Effector CD4-positive, alpha-beta T cell (primary cell): ENCODE measurements at places on chromosomes 2 and 18.

DNA sequence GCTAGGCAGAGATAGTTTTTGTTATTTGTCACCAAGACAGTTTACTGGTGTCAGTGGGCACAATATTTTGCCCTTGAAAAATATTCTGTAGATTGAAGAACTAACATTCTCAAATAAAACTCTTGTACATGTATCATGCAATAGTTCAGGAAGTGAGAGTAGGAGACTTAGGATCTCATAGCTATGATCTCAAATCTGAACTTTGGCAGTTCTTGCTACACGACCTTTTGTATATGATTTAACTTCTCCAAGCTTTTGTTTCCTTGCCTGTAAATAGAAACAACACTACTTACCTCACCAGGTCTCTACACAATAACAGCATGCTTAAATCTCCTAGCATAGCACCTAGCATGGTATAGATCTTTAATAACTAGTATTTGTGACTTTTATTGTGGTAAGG is 219.9 kb downstream of the ICOS start:
- DNase-seq: no peak

DNA sequence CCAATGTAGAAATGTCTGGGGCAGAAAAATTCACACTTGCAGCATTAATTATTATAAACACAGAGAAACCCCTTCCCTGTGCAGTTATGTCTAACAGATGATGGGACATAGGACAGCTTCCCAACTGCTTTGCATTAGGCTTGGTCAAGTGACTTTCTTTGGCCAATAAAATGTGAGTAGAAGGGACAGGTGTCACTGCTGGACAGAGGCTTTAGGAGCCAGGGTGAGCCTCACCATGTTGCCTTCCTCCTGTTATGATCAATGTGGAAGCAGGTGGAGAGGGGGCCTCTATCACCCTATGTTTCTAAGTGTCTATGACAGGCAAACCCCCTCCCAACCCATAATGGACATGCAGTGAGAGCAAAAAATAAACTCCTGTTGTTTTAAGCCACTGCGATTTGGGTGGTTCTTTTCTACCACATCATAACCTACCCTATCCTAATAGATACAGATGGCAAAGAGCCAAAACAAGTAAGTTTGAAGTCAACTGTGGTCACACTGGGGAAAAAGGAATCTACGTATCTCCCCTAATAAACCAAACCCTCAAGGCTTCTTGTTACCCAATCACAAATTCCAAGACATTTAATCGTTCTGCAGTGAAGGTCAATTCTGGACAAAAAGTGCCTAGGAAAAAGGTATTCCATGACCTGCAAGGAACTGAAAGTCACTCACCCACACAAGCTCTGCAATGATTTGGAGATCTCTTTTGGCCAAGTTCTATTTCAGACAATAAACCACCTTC is 28.6 kb upstream of the POU3F3 start:
- no peak for DNase-seq

DNA sequence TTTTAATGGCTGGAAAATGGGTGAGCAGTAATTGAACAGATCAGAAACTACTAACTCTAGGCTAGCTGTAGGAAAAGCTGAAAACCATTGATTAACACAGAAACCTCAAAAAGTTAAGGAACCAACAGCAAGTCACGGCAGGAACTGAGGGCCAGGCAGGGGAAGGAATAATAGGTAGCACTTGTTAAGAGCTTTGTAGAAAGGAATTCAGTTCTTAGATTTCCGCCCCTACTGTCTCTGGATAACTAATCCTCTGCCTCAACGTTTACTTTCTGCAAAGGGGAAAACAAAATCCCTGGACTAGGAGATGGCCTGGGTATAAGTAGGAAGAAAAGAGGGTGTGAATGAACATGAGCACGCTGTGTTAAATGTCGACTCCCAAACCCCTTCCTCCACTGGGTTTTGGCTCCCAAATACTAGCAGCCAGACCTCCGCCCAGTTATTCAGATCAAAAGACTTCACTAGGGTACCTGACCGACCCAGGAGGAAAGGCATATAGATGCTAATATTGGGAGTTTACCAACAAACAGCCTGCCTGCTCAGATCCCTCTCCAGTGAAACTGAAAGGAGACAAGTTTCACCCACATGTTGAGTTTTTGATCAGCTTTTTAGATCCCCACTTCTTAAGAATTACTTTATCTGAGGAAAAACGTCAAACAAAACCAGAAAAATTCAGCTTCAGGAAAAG is 12.4 kb downstream of the SMAD2 start:
- no peak for DNase-seq

DNA sequence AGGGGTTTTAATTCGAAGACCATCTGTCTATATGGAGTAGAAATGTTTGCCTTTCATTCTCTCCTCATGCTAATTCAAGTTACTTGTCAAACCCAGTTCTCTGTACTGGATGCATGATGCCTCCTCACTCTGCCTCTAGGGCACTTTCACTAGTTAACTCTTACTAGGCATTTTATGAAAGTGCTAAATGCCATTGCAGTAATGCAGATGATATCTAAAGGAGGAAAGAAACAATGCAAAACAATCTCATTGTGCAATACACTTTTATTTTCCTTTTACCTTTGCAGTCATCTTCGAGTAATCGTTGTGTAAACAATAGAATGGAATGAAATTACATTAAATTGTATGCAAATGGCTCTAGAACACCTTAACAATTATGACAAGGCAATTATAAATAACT is 293.6 kb downstream of the STK39 start:
- no peak for DNase-seq

DNA sequence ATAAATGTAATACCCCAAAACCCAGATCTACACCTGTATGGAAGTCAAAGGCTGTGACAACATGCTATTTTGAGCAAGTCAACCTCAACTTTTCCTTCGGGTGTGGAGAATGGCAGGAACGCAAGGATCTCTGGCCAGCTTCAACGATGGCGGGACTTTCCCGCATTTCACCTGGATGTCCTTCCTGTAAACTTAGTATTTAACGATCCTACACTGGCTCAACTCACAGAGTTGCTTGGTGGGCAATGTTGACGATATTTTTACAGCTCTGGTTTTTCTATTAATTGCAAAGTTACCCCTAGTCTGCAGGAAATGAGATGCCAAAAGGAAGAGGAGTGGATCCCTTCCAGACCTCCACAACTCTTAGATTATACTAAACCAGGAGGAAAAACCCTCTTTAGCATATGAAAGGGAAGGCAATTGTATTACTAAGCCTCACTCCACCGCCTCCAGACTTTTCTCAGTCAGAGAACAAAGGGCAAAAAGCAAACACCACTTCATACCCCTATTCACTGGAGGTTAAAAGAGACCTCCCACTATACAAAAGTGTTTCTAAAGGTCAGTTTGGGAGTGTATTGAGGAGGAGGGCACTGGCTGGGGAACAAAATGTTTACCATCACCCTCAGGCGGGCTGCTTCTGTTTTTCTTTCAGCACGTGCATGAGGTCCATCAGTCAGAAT is 56.5 kb upstream of the ACVR1 start:
- no peak for DNase-seq

DNA sequence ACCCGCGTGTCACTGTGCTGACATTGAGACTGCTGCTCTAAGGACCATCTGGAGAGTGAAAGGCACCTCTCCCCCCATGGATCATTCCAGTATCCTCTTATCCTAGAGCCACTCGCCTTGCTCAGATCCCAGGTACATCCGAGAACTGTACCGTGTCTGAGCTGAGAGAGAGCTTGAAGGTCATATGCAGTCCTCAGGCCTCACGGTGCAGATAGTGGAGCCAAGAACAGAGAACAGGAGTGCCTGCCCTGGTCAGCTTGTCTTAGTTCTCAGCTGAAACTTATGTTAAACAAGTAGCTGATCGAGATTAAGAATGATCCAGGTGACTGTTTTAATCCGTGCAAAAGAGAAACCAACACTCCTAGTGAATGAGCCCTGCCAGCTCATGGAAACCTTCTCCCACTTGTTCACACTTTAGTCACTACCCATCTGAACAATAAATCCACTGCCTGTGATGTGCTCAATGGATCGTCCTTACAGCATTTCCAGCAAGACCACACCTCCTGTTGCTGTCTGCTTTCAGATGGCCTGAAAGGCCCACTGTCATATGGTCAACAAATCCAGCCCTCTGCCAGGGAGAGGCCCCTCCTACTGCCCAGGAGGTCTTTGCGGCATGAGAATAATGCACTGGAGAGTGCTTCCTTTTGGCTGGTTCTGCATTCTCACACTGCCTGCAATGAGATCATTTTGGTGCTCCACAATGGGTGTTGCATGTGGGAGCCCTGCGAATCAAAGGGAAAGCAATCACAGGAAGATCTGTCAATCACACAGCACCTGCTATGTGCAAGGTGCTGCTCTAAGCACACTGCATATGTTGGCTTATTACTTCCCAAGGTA is 43.7 kb upstream of the APCDD1 start:
- no peak for DNase-seq

DNA sequence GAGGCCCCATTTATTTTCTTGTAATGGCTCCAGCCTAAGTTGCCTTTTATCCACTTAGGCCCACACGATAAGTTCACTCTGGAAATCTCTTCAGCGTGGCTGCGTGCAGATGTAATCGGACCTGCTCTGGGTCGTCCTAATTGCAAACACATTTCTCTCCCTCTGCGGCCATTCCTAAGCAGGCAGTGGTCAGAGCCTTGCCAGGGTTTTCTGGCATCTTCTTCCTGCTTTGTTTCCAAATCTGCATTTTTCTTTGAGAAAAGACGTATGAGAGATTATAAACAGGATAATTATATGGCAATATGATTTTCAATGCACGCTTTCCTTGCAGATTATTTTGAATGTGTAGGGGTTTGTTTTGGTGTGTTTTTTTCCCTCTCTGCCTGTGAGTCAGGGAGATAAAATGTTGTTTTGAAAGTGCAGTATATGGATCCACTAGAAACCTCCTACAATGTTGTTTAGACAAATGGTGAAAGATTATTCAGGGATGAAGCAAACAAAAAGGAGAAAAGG is 239.4 kb upstream of the TANK start:
- no peak for DNase-seq

DNA sequence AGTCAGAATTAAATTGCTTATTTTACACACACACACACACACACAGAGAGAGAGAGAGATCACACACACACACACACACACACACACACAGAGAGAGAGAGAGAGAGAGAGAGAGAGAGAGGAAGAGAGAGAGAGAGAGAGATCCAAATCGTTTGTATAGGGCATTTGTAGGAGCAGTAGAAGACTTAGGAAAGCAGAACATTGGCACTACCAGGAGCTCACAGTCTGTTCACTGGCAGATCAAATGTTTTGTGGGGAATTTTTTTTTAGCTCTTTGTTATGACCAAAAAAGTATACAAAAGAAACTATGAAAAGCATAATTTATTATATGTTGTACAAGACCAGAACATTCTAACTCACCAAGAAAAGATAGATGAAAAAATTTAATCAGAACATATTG is 81.8 kb downstream of the MBD5 start:
- no peak for DNase-seq

DNA sequence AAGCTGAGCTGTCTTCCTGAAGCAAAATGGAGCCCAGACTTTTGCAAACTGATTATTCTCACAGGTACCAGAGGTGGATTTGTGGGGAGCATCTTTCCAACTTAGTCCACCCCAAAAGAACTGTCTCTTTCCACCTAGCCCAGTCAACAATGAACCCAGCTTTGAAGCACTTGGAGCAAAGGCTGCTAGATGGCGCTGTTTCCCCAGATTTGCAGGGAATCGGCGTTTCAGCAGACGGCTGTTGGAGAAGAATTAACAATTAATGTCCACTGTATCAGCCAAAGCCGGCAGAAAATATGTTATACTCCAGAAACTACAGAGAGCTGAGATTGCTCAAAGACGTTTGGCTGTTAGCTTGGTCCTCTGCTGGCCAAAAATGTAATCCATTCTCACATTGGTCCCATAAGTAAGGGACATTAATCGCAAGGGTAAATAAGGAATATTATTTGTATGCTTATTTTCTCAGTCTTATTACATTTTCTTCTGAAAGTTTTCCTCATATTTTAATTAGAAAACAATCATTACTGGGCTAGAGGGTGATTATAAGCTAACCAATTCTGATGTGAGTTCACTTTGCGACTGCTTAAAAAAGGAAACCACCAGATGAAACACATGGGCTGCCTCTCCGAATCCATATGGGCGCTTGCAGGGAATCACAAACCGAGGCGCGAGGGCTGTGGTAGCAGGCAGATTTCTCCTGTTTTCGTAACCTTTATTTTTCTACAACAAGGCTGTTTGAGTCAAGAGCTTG is 423.8 kb upstream of the MEX3C start:
- DNase-seq: no peak

DNA sequence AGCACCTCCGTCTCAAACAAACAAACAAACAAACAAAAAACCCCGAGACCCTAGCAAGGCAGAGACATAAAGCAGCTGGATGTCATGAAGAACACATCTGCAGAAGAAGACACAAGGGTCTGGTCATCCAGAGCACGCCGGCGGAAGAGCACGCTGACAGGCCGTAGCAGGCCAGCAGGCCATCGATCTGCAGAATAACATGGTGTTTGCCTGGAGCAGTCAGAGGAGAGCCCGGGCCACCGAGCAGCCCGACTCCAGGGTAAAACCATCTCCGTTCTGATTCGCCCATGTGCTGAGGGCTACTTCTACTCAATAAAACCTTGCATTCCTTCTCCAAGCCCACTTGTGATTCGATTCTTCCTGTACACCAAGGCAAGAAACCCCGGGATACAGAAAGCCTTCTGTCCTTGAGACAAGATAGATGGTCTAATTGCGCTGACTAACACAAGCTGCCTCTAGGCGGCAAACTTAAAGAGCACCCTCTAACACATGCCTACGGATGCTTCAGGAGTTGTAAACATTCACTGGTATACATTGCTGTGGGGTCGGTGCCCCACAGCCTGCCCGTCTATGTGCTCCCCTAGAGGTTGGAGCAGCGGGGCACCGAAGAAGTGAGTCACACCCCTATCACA is 549.8 kb upstream of the NRXN1 start:
- DNase-seq: no peak

DNA sequence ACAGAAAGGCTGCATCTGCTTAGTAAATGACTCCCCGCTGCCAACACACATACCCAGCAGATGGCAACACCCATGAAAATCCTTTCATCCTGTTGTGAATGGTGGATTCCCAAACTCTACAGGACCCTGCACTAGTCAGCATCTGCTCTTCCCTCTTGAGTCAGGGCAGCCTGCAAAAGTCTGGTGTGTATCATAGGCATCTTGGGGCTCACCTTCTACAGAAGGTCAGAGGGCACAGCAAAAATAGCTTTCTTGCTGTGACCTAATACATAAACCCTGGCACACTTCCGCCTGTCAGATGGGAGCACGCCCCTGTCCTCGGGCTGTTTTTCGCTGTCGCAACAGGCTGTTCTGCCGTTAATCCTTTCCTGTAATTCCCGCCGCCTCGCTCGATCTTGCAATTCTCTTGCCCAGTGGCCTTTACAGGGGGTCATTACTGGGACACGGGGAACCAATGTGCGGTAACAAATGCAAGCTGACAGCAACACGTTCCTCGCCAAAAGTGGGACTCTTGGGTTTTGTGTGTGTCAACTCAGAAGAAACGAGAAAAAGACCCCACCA is 19.9 kb upstream of the SCYGR1 start:
- no peak for DNase-seq

- no peak for DNase-seq
These were observed 733.5 kb downstream of the SOCS6 start for GRCh38 chr18:71022389-71022788.

GRCh38 chr2:63849381-63850203 is 7.9 kb downstream of the UGP2 start:
- DNase-seq: no peak

GRCh38 chr2:75447176-75447575 is 113.6 kb downstream of the EVA1A start:
- DNase-seq: no peak

- peak; percentile 80 for DNase-seq
These were observed 864 bp downstream of the LBH start for GRCh38 chr2:30231996-30232800.
